Activated T-helper 2 cell treated with anti-CD3 and anti-CD28 coated beads, Interferon-gamma antibody, Interleukin-2, Interleukin-4, amounts not matched to agents 10 μg/mL and 5 μg/mL and 100 μg/mL, durations not matched to agents 14 hours and 24 hours and 36 hours (primary cell): ENCODE measurements at places on chromosomes 3 and 15. TPM values are rescaled to one million over a fixed set of nuclear protein-coding genes. Genes with fewer than 3 reads are reported as not detected.

GRCh38 chr15:59830873-59831272 lies 141.8 kb upstream of the BNIP2 start:
- no peak overlapping the region for H3K27ac ChIP-seq
- H3K36me3 ChIP-seq = no peaks in the 10 kb centered on the region
- no peaks in the 10 kb centered on the region for H3K4me1 ChIP-seq
- peaks cover 11% of the 10 kb centered on the region for H3K27me3 ChIP-seq
- no peak overlapping the region for H3K4me3 ChIP-seq

DNA sequence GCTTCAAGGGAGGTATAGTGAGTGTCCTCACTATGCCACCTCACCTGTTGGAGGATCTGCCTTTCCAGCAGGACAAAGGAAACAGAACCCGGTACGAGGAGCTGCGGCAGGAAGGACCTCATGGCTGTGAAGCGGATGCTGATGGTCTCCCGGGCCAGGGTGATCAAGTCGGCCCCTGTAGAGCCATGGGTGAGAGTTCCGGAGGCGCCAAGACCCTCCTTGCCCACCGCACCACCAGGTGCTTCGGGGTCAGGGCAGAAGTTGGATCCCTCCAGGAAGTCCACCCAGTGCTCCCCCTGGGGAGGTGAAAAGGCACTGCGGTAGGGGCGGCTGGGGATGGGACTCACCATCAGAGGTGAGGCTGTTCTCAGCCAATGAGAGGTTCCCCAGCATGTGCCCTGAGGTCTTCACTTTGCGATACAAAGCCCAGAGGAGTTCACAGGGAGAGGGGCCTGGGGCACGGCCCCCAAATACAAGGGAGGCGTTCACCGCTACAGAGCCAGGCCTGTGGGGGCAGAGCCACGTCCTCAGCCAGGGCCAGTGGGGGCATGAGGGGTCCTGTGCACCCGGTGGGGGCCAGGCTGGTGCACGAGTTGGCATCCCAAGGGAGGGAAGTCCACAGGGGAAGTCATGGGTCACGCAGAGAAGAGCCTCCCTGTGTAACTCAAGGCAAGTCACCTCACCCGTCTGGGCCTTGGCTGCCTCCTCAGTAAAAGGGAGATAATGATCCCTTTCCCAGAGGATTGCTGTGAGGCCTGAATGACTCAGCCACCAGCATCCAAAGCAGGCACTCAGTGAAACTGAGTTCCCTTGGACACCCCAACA lies 27.7 kb downstream of the C15orf39 start:
- H3K27ac ChIP-seq = no peak overlapping the region
- DNase-seq = no peak
- H3K4me3 ChIP-seq = no peak overlapping the region
- H3K4me1 ChIP-seq = no peaks in the 10 kb centered on the region
- no peaks in the 10 kb centered on the region for H3K36me3 ChIP-seq
- H3K27me3 ChIP-seq = peaks cover 3% of the 10 kb centered on the region

- no peaks in the 10 kb centered on the region for H3K36me3 ChIP-seq
- H3K4me3 ChIP-seq = no peak overlapping the region
- H3K27me3 ChIP-seq = no peaks in the 10 kb centered on the region
- no peak for DNase-seq
- H3K4me1 ChIP-seq = no peaks in the 10 kb centered on the region
- no peak overlapping the region for H3K27ac ChIP-seq
Measured at GRCh38 chr3:180358179-180358578, 243.8 kb upstream of the TTC14 start.

- peaks cover 69% of the 10 kb centered on the region for H3K4me1 ChIP-seq
- H3K4me3 ChIP-seq = no peak overlapping the region
- no peaks in the 10 kb centered on the region for H3K27me3 ChIP-seq
- H3K27ac ChIP-seq = peak overlapping the region; percentile 76
- peak; percentile 71 for DNase-seq
Measured at GRCh38 chr3:39260957-39261356, 18.9 kb downstream of the CX3CR1 start.

Gene DPH6
- 11.2 and 13.2 TPM in 2 replicates for total RNA-seq

GRCh38 chr3:30282154-30282696 lies 324.2 kb upstream of the TGFBR2 start:
- H3K4me1 ChIP-seq = peaks cover 11% of the 10 kb centered on the region
- no peak for DNase-seq
- no peak overlapping the region for H3K27ac ChIP-seq
- H3K27me3 ChIP-seq = no peaks in the 10 kb centered on the region
- no peak overlapping the region for H3K4me3 ChIP-seq
- H3K36me3 ChIP-seq = peaks cover 7% of the 10 kb centered on the region

DNA sequence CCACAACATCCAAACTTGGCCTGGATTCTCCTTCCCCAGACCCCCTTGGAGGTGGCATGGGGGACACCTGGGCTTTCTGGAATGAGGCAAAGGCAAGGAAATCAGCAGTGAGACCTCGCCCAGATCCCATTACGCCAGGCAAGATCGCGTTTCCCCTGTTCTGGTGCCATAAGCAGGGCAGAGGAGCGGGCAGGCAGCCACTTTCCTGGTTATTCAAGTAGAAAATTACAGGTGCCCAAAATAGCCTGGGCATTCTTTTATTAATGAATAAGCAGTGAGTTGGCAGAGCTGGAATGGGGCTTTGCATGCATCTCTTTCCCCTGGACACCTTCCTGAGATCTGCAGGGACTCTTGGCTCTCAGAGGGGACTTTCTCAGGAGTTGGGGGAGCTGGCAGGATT lies 31.5 kb upstream of the FAM107A start:
- peaks cover 8% of the 10 kb centered on the region for H3K4me1 ChIP-seq
- H3K36me3 ChIP-seq = no peaks in the 10 kb centered on the region
- H3K27ac ChIP-seq = no peak overlapping the region
- no peak overlapping the region for H3K4me3 ChIP-seq
- no peak for DNase-seq

DNA sequence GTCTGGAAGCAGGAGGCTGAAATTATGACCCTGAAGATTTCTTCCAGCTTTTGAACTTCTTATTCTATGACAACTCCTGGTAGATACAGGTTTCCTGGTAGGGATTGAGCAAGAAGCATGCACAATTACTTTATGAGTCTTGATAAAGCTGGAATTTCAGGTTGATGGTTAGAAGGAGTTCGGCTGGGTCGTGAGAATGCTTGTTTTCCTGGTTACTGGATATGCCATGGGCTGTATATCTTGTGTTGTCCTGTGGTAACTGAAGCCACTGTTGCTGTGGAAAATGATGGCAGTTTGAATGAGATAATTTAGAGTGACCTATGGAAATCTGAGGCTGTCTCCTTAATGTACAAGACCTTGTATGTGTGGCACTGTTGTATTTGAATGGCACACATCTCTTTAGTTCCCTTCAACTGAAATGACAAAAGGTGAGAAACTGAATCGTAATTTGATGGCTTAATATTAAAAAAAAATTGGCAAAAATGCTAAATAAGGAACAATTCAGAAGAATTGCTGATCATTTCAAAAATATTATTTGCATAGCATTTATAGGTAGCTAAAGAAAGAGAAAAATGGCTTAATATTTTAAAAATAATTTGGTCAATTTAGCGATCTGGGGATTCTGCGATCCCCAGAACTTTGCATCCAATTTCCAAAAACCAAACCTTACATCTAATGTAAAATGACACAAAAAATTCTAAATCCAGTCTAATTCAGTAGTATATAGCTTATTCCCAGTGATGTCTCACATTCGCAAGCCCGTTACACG lies 1.1 kb upstream of the UBE2E1 start:
- peak overlapping the region; percentile 89 for H3K4me3 ChIP-seq
- H3K27me3 ChIP-seq = peaks cover 32% of the 10 kb centered on the region
- peaks cover 31% of the 10 kb centered on the region for H3K36me3 ChIP-seq
- peaks cover 34% of the 10 kb centered on the region for H3K4me1 ChIP-seq
- no peak overlapping the region for H3K27ac ChIP-seq

- H3K36me3 ChIP-seq = peaks cover 2% of the 10 kb centered on the region
- H3K4me3 ChIP-seq = peak overlapping the region; percentile 89
- H3K27me3 ChIP-seq = peaks cover 15% of the 10 kb centered on the region
- DNase-seq = no peak
Measured at GRCh38 chr15:63834500-63835210, 907 bp upstream of the HERC1 start.

- DNase-seq = no peak
- no peaks in the 10 kb centered on the region for H3K36me3 ChIP-seq
- peaks cover 5% of the 10 kb centered on the region for H3K4me1 ChIP-seq
- H3K27ac ChIP-seq = no peak within 1 kb of the TSS
- peaks cover 57% of the 10 kb centered on the region for H3K27me3 ChIP-seq
- H3K4me3 ChIP-seq = no peak within 1 kb of the TSS
Measured at GRCh38 chr3:129974564-129974832, at the start of gene TRH. Gene TRH, plus strand, starts transcription at chr3:129974720. Its CDS starts 1,097 bp downstream, at chr3:129975817.

DNA sequence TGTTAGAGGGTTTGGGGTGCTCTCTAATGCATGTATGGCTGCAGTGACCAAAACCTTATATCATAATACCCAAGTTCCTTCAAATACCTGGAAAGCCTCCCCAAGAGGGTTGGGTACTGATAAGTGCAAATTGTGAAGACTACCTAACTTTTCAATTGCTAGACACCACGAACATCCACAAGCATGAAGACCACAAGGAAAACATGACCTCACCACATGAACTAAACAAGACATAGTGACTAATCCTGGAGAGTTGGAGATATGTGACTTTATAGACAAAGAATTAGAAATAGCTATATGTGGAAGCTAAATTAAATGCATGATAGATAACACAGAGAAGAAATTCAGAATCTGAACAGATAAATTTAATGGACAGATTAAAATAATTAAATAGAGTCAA lies 23.9 kb upstream of the AADACL2 start:
- H3K36me3 ChIP-seq = no peaks in the 10 kb centered on the region
- H3K27me3 ChIP-seq = no peaks in the 10 kb centered on the region
- H3K4me3 ChIP-seq = no peak overlapping the region
- H3K4me1 ChIP-seq = no peaks in the 10 kb centered on the region
- DNase-seq = no peak

Gene GCSAM
- 1.6 and 1.9 TPM in 2 replicates for total RNA-seq

DNA sequence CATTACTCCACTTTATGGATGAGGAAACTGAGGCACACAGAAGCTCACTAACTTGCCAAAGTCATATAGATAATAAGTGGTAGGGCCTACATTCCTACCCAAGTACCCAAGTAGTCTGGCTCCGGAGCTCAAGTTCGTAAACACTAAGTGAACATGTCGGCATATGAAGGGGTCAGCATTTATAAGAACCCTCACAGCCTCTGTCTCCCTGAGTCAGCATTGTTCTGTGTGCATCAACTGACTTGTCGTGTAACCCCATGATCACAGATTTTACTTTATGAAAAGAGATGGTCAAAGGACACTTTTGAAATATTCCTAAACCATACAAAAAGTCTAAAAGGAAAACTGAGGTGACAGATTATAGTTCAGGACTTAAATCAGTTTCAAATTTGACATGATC lies 260.1 kb upstream of the CCDC54 start:
- no peak overlapping the region for H3K27ac ChIP-seq
- no peak overlapping the region for H3K4me3 ChIP-seq
- H3K4me1 ChIP-seq = no peaks in the 10 kb centered on the region
- H3K36me3 ChIP-seq = no peaks in the 10 kb centered on the region

DNA sequence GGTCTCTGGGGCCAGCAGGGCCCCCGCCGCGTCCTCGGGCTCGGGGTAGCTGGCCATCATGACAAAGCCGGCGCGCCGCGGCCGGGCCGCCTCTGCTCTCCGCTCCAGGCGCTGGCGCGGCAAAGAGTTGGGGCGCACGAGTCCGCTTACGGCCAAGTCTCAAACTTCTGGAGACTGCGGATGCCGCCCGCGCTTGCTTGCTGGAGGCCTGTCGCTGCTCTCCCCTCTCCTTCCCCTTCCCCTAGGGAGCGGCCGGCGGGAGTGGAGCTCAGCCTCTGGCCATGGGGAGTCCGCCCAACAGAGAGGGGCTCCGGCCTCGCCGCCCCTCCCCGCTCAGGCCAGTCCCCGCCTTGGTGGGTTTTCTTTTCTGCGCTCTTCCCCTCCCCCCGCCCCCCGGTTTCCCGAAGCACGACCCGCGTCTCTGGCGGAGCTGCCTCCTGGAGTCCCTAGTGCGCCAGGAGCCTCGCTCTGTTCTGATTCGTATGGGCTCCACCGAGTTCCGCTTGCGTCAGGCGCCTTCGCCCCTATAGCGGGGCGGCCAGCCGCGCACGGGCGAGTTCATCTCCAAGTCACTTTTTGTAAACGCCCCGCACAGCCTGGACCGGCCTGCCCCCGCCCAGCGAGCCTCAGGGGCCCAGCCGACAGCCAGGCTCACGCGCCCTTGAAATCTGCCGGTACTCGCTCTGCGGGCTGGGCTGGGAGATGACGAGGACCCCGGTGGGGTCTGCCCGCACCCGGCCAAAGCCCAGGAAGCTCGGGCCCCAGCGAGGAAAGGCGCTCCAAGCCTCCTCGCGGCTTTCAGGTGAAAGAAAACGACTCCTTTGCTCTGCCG lies at the start of the genes FOXL2 and FOXL2NB:
TSS of gene FOXL2 (minus strand) at position 475 of the 832 bp plus-strand sequence. CDS start at position 60, 415 bp downstream.
TSS of gene FOXL2NB (plus strand) at position 555 of the 832 bp plus-strand sequence. CDS start at position 703, 148 bp downstream.
- no peak for DNase-seq
- H3K36me3 ChIP-seq = peaks cover 3% of the 10 kb centered on the region
- no peak within 1 kb of the TSS for H3K27ac ChIP-seq
- H3K4me3 ChIP-seq = peak within 1 kb of the TSS; percentile 58

- no peaks in the 10 kb centered on the region for H3K36me3 ChIP-seq
- no peak overlapping the region for H3K27ac ChIP-seq
- no peaks in the 10 kb centered on the region for H3K27me3 ChIP-seq
- no peaks in the 10 kb centered on the region for H3K4me1 ChIP-seq
- no peak overlapping the region for H3K4me3 ChIP-seq
- DNase-seq = no peak
Measured at GRCh38 chr3:155619118-155619915, 125.6 kb downstream of the PLCH1 start.

DNA sequence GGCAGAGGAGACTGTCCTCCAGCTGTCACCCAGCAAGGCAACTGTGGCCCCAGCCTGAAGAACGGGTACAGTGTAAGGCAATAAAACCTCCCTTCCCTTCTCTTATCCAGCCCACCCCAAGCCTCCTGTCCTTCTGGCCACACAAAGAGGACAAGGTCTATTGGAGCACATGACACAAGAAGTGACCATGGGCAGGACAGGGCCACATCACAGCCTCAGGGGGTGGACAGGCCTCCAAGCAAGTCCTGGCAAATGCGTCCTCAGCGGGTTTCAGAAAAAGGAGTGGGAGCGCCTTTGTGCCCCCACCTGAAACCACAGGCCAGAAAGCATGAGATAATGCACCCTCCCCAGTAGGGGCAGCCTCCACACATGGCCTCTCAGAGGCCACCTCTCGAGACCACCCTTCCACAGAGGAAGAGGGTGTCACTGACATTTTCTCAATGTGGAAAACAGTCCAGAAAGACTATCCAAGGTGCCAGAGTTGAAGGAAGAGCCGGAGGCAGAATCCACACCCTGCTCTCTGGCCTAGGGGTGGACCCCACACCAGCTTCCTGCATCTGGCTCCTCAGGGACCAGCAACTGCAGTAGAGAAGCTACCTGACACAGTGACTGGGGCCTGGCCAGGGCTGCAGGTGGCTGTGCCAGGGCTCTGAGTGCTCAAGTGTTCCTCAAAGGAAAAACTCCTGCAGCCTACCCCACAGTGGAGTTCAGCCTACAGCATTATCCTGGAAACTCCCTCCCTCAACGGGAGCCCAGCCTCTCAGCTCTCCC lies 43.9 kb downstream of the CCDC12 start:
- no peak for DNase-seq
- H3K4me3 ChIP-seq = no peak overlapping the region
- peak overlapping the region; percentile 84 for H3K27ac ChIP-seq
- H3K4me1 ChIP-seq = peaks cover 48% of the 10 kb centered on the region
- H3K27me3 ChIP-seq = no peaks in the 10 kb centered on the region

Gene SLCO2A1
- not detected in 2 replicates for total RNA-seq

GRCh38 chr3:10273702-10274305 lies 18.9 kb downstream of the GHRL start:
- no peak for DNase-seq
- no peaks in the 10 kb centered on the region for H3K27me3 ChIP-seq
- H3K27ac ChIP-seq = no peak overlapping the region
- H3K36me3 ChIP-seq = peaks cover 81% of the 10 kb centered on the region
- H3K4me3 ChIP-seq = no peak overlapping the region

Gene RBP2
- total RNA-seq = not detected in 2 replicates

GRCh38 chr15:100560323-100560722 lies 31.6 kb upstream of the CERS3 start:
- no peak for DNase-seq
- H3K27ac ChIP-seq = no peak overlapping the region
